ENCODE measurements at places on chromosomes 3 and 15. TPM values are rescaled to one million over a fixed set of nuclear protein-coding genes. Genes with fewer than 3 reads are reported as not detected.

GRCh38 chr3:78881501-78881900 is 886.3 kb downstream of the ROBO1 start:
- peaks cover 42% of the 10 kb centered on the region for H3K4me1 ChIP-seq
- H3K27me3 ChIP-seq: no peaks in the 10 kb centered on the region
- peak overlapping the region; percentile 44 for H3K27ac ChIP-seq
- H3K4me3 ChIP-seq: no peak overlapping the region

- no peaks in the 10 kb centered on the region for H3K27me3 ChIP-seq
- H3K4me3 ChIP-seq: no peak overlapping the region
- DNase-seq: no peak
- peaks cover 4% of the 10 kb centered on the region for H3K36me3 ChIP-seq
Measured at GRCh38 chr3:160980740-160981139, 124.4 kb downstream of the B3GALNT1 start.

- H3K4me3 ChIP-seq: no peak overlapping the region
- H3K36me3 ChIP-seq: peaks cover 28% of the 10 kb centered on the region
- H3K27ac ChIP-seq: no peak overlapping the region
- no peak for DNase-seq
- H3K4me1 ChIP-seq: peaks cover 3% of the 10 kb centered on the region
Measured at GRCh38 chr15:66917904-66918448, 147.4 kb upstream of the SMAD3 start.

DNA sequence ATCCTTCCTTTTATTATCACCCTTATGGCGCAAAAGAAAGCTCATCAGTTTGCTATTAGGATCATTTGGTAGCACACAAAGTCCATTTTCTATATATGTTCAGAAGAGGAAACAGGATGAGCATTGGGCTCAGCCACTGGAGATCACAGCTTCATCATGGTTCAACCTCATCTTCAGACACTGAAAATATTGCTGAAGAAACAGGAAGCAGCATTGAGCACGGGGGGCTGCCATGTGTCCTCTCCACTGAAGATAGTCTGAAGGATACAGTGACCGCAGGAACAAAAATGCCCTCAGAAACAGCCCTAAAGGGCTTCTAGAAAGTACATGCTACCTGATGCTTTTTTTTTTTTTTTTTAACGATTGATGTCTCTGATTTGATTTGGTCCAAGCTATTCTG is 835.3 kb upstream of the CFAP20DC start:
- H3K4me3 ChIP-seq: no peak overlapping the region
- peaks cover 20% of the 10 kb centered on the region for H3K4me1 ChIP-seq
- no peak overlapping the region for H3K27ac ChIP-seq
- no peak for DNase-seq
- no peaks in the 10 kb centered on the region for H3K36me3 ChIP-seq

GRCh38 chr15:77518458-77518857 is 97.8 kb downstream of the HMG20A start:
- no peaks in the 10 kb centered on the region for H3K27me3 ChIP-seq
- no peak for DNase-seq
- H3K4me1 ChIP-seq: no peaks in the 10 kb centered on the region

- no peaks in the 10 kb centered on the region for H3K36me3 ChIP-seq
- H3K4me1 ChIP-seq: peaks cover 12% of the 10 kb centered on the region
- H3K27me3 ChIP-seq: no peaks in the 10 kb centered on the region
- DNase-seq: no peak
Measured at GRCh38 chr15:62927836-62928235, 114.7 kb upstream of the TPM1 start.

GRCh38 chr3:45895686-45896468 is 9.5 kb downstream of the CCR9 start:
- no peaks in the 10 kb centered on the region for H3K27me3 ChIP-seq
- no peak overlapping the region for H3K4me3 ChIP-seq
- peak overlapping the region; percentile 26 for H3K27ac ChIP-seq
- H3K4me1 ChIP-seq: peaks cover 40% of the 10 kb centered on the region
- no peaks in the 10 kb centered on the region for H3K36me3 ChIP-seq
- DNase-seq: no peak

GRCh38 chr3:122392868-122393844 is 9.2 kb downstream of the FAM162A start:
- peaks cover 3% of the 10 kb centered on the region for H3K36me3 ChIP-seq
- peak overlapping the region; percentile 60 for H3K27ac ChIP-seq
- no peaks in the 10 kb centered on the region for H3K27me3 ChIP-seq
- H3K4me3 ChIP-seq: no peak overlapping the region

DNA sequence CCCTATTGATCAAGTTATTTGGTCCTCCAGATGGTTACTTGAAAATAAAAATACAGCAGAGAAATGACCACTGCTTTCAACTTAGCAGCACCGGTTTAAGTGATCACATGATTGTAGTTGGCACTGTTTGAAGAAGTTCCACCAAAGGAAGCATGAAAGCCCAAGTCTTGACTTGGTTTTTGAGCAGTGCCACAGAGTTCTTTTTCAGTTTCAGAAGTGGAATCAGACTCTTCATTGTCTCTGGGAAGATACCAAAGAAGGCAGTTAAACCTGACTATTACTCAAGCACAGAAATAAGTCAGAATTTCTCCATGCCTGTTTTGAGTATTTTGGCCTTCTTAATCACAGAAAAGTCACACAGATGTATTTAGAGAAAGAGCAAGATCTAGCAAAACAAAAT is 66.7 kb downstream of the BBX start:
- no peak for DNase-seq
- peaks cover 8% of the 10 kb centered on the region for H3K36me3 ChIP-seq
- peaks cover 15% of the 10 kb centered on the region for H3K4me1 ChIP-seq
- H3K27me3 ChIP-seq: no peaks in the 10 kb centered on the region

GRCh38 chr15:60536314-60536713 is 57.4 kb upstream of the ICE2 start:
- peaks cover 3% of the 10 kb centered on the region for H3K27me3 ChIP-seq
- no peak overlapping the region for H3K27ac ChIP-seq
- H3K36me3 ChIP-seq: no peaks in the 10 kb centered on the region
- no peak overlapping the region for H3K4me3 ChIP-seq
- peaks cover 8% of the 10 kb centered on the region for H3K4me1 ChIP-seq

DNA sequence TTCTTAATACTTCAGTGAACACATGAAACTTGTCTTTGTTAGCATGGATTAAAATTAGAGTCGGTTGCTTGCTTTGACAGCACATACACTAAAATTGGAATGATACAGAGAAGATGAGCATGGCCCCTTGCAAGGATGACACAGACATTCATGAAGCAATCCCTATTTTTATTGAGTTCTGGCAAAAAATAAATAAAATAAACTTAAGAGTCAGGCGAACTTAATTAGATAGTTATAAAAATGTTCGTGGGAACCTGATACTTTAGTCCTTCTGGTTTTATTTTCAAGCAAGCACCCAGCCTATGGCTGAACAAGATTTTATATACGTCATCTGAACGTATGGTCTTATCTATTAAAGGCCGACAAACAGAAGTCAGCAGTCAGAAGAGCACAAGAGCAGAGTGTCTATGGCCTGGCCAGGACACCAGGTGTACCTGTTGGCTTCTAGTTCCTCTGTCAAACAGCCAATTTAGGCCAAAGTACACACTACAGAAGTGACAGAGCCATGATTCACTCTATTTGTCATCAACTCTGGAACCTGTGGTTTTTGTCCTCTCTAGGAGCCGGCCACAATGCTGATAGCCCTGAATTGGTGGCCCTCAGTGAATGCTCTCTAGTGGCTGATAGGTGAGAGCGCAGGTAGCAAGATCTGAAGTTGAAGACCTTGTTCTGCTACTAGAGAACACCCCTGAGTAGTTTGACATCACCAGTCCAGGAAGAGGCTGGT is 64.3 kb downstream of the LEO1 start:
- H3K4me1 ChIP-seq: no peaks in the 10 kb centered on the region
- peak overlapping the region; percentile 7 for H3K27ac ChIP-seq
- peaks cover 14% of the 10 kb centered on the region for H3K36me3 ChIP-seq
- no peak for DNase-seq
- no peaks in the 10 kb centered on the region for H3K27me3 ChIP-seq

GRCh38 chr15:67899596-67900283 is 59.9 kb upstream of the RNU6-1 start:
- H3K27me3 ChIP-seq: no peaks in the 10 kb centered on the region
- H3K4me3 ChIP-seq: no peak overlapping the region
- peak overlapping the region; percentile 27 for H3K27ac ChIP-seq
- peaks cover 7% of the 10 kb centered on the region for H3K4me1 ChIP-seq
- peaks cover 11% of the 10 kb centered on the region for H3K36me3 ChIP-seq

DNA sequence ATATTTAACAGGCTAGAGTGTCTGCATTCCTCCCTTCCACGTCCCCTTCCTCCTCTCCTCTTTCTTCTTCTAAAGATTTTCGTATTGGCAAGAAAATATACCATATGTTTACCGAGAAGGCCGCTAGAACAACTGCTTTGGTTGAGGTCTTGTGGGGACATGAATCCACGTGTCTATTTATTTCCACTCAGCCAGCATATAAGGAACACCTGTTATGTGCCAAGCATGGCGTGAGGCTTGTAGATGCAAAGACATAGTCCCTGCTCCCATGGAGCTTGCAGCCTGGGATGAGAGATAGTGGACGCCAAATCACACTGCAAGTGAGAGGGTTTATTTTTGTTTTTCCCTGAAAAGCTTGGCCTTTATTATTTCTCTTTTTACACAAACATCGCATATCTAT is 57.1 kb downstream of the SLC7A14 start:
- DNase-seq: no peak
- H3K4me1 ChIP-seq: peaks cover 21% of the 10 kb centered on the region
- no peaks in the 10 kb centered on the region for H3K27me3 ChIP-seq

DNA sequence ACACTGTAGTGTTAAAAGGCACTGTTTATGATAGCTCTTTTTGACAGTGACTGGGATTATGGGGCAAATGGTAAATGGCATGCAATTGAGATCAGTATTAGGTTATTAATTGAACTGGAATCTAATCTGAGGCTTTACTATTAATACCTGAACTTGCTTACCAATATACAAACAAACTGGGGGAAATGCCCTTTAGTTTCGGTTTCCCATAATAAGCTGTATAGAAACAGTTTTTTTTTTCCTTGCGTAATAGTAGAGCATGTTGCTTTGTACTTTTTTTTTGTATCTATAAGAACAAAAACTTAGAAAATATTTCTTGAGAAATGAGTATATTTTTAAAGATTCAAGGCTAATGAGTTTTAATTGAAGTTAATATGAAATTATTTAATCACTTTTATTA is 95.0 kb downstream of the FNDC3B start:
- peaks cover 56% of the 10 kb centered on the region for H3K4me1 ChIP-seq
- DNase-seq: no peak
- H3K4me3 ChIP-seq: no peak overlapping the region
- H3K27ac ChIP-seq: no peak overlapping the region

GRCh38 chr3:88075497-88075896 is 16.4 kb downstream of the ZNF654 start:
- H3K4me3 ChIP-seq: no peak overlapping the region
- no peak for DNase-seq
- H3K27ac ChIP-seq: peak overlapping the region; percentile 3
- peaks cover 11% of the 10 kb centered on the region for H3K36me3 ChIP-seq

- H3K36me3 ChIP-seq: no peaks in the 10 kb centered on the region
- no peak overlapping the region for H3K27ac ChIP-seq
- H3K27me3 ChIP-seq: peaks cover 42% of the 10 kb centered on the region
- H3K4me3 ChIP-seq: no peak overlapping the region
- no peak for DNase-seq
Measured at GRCh38 chr3:52781741-52782140, 4.3 kb downstream of the ITIH1 start.

DNA sequence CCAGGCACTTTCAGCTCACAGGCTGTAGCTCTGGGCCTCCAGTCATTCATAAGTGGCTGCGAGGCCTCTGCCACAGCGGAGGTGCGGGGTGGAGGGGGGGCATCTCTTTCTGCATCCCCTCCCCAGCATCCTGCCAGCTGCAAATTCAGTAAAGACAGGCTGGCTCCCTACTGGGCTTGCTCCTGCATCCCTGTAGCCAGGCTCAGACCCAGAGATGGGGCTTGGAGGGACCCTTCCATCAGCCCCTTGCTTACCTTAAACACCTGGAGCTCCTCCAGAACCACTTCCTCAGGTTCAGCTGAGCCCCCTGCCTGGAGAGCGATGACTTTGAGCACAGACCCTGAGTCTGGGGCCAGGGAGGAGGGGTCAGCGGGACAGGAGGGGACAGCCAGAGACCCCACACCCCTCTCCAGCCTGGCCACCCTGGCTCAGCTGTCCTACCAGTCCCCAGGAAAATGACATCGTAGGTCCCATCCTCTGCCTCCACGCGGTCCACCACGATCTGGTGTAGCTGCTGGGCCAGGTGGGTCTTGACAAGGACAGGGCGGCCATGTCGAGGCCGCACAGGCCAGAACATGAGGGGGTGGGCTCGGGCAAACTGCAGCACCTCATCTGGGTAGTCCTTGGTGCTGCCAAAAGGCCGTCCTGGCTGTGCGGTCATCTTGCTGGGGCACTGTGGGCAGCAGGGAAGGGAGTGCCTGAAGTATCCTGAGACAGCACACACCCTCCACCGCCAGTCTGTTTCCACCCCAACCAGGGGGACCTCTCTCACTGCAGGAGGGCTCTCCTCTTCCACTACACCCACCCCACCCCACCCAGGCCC is 5.3 kb downstream of the SEMA3G start:
- H3K36me3 ChIP-seq: no peaks in the 10 kb centered on the region
- no peak overlapping the region for H3K27ac ChIP-seq

GRCh38 chr3:23776352-23776891 is 29.3 kb upstream of the UBE2E1 start:
- H3K27ac ChIP-seq: no peak overlapping the region
- no peak overlapping the region for H3K4me3 ChIP-seq
- no peaks in the 10 kb centered on the region for H3K36me3 ChIP-seq
- peaks cover 1% of the 10 kb centered on the region for H3K27me3 ChIP-seq
- no peaks in the 10 kb centered on the region for H3K4me1 ChIP-seq

The ISLR gene
- total RNA-seq: 64.9 TPM

The PRSS50 gene
- 4.8 TPM for total RNA-seq

The CLDN1 gene
- total RNA-seq: 11.4 TPM

The KLHL40 gene
- not detected for total RNA-seq

The CKMT1A gene
- not detected for total RNA-seq

The MCF2L2 gene
- 3.1 TPM for total RNA-seq

The PSMD2 gene
- 223 TPM for total RNA-seq

The CACNA2D3 gene
- total RNA-seq: 2.8 TPM

The C15orf39 gene
- total RNA-seq: 62.2 TPM

The ITIH1 gene
- not detected for total RNA-seq

The TGM5 gene
- total RNA-seq: not detected

The SLC28A1 gene
- 0.20 TPM for total RNA-seq

The IL16 gene
- 0.27 TPM for total RNA-seq

The MUSTN1 gene
- not detected for total RNA-seq
